ENCODE measurements at places on chromosomes 5 and 9.

GRCh38 chr5:179404321-179405053, 59.2 kb upstream of the ADAMTS2 start:
- peaks cover 4% of the 10 kb centered on the region for H3K36me3 ChIP-seq
- H3K27me3 ChIP-seq, result peaks cover 3% of the 10 kb centered on the region
- no peak overlapping the region for H3K4me3 ChIP-seq

DNA sequence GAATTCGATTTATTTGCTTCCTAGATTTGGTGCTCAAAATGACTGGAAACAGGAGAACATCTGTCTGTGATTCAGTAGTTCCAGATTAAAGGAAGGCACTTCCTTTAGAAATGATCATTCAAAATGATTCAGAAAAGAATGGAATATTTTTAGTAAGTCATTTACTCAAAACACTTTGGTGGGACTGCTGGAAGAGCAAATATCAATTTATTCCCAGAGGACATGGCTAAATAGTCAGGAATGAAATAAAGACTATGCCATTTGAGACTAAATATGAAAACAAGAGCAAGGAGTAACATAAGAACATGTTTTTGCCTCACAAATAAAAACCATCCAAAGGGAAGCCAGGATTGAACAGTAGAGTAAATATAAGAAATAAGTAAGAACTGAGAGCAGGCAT, 138.6 kb upstream of the RASA1 start:
- H3K4me3 ChIP-seq, result no peak overlapping the region
- H3K27ac ChIP-seq, result no peak overlapping the region
- H3K27me3 ChIP-seq, result no peaks in the 10 kb centered on the region
- no peak for DNase-seq

DNA sequence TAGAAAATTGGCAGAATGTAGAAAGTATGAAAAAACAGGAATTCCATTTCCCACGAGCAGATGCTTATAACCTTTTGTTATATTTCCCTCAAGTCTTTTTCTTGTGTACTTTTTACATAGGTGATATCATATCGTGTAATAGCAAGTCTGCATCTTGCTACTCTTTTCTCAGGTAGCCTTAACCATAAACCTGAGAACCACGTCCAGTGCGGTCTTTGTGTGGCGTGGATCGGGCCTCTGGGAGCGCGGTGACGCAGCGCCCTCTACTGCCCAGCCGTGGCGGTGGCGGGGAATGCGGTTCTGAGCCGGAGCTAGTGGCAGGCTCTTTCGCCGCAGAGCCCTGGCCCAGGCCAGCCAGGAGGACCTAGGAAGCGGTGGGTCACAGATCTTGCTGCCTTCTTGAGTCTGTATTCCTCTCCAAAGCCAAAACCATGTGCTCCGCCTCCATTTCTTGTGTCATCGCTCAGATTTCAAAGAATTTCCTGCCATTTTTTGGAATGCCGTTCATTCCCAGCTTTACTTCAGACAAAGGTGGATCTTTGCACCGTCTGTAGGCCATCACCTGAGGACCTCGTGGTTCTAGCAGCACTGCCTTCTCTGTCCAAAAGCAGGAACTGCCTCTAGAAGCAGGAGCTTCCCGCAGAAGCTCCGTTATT, 71.9 kb downstream of the MVB12B start:
- no peaks in the 10 kb centered on the region for H3K27me3 ChIP-seq
- H3K4me1 ChIP-seq, result peaks cover 62% of the 10 kb centered on the region
- no peaks in the 10 kb centered on the region for H3K36me3 ChIP-seq
- peak overlapping the region; percentile 20 for H3K27ac ChIP-seq

- no peak overlapping the region for H3K27ac ChIP-seq
- H3K4me1 ChIP-seq, result peaks cover 3% of the 10 kb centered on the region
- no peaks in the 10 kb centered on the region for H3K27me3 ChIP-seq
- H3K36me3 ChIP-seq, result no peaks in the 10 kb centered on the region
Measured at GRCh38 chr5:65858316-65858715, 68.1 kb upstream of the ERBIN start.

DNA sequence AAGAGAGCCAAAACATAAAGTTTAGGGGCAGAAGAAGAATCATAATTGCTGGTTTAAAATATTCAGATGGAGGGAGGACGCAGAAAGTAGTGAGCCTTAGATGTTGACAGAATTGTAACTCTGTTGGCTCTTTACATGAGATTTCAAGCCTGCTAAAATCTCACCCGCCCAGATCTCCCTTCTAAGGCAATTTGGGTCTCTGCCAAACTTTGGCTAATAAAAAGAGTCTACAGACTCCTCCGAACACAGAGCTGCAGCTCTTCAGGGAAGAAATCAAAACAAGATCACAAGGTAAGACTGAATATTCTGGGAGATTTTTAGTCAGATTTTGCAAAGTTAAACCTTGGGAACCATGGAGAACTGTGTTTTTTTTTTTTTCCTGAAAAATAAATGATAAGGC, at the start of gene IL33:
TSS of gene IL33 (plus strand) at position 246 of the 400 bp plus-strand sequence. CDS start 25,888 bp downstream, outside the sequence.
- H3K27ac ChIP-seq, result no peak within 1 kb of the TSS
- H3K36me3 ChIP-seq, result no peaks in the 10 kb centered on the region
- H3K4me3 ChIP-seq, result no peak within 1 kb of the TSS
- no peaks in the 10 kb centered on the region for H3K4me1 ChIP-seq

DNA sequence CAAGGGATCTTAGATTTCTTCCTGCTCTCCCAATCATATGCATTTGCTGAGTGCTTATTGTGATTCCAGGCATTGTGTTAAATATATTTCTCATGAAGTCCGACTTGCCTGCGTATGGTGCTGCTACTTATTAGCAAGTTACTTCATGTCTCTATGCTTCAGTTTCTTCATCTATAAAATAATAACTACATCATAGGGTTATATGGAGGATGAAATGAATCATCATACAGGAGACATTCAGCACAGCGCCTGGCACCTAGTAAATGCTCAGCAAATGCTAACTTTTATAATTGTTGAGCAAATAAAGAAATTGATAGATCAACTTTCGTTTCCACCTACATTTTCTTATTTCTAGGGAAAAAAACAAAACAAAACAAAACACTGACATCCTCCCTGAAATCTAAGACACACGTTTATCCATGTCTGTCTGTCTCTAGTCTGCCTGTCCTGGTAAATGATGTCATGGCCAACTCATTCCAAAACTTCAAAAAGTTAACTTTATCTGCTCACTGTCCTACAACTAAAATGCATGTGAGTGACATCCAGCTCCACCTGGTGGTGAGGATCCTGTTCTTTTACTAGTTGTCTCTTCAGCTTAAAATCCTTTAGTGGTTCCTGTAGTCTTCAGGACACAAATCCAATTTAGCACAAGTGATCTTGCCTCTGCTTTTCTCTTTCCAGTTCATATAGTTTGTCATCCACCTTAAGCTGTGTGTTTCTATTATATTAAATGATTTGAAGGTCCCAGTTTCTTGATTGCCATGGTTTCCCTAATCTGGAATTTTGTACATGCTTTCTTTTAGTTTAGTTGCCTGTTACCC, 27.7 kb downstream of the PPP3R2 start:
- H3K4me3 ChIP-seq, result no peak overlapping the region
- peaks cover 52% of the 10 kb centered on the region for H3K4me1 ChIP-seq
- H3K36me3 ChIP-seq, result peaks cover 51% of the 10 kb centered on the region
- H3K27me3 ChIP-seq, result no peaks in the 10 kb centered on the region
- peak; percentile 23 for DNase-seq
- no peak overlapping the region for H3K27ac ChIP-seq

GRCh38 chr5:136185974-136186665, 6.8 kb downstream of the SMIM32 start:
- H3K4me3 ChIP-seq, result no peak overlapping the region
- no peaks in the 10 kb centered on the region for H3K4me1 ChIP-seq
- H3K27me3 ChIP-seq, result peaks cover 4% of the 10 kb centered on the region
- H3K27ac ChIP-seq, result no peak overlapping the region
- DNase-seq, result no peak
- peaks cover 3% of the 10 kb centered on the region for H3K36me3 ChIP-seq

DNA sequence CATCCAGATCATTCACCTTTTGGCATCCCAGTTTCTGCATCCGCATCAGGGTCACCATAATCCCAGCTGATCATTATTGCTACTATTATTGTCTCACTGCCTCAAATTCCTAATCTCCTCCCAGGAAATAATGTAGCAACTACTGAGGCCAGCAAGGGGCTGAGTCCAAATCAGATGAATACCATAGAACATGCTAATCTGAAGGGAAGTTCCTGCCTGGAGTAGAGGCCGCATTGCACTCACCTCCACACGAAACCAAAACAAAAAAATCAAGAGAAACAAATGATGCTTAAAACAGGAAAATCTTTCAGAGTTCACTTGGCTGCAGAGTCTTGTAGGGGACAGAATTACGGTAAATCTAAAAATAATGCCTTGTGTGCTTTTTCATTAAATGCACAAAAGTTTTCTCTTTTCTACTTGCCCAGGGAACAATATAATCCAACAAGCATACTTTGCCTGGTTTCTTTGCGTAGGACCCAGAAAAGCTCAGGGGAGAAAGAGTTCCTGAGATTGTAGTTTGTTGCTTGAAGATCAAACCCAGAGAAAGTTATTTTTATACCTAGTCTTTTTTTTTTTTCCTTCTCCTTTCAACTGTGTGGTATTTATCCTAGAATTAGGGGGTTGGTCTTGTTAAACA, 87.7 kb upstream of the KLF4 start:
- no peak overlapping the region for H3K4me3 ChIP-seq
- no peaks in the 10 kb centered on the region for H3K27me3 ChIP-seq
- H3K36me3 ChIP-seq, result no peaks in the 10 kb centered on the region
- no peak for DNase-seq
